Activated naive CD8-positive, alpha-beta T cell treated with anti-CD3 and anti-CD28 coated beads, Interleukin-2, amount 10 ng/mL, durations not matched to agents 7 days and 5 days (primary cell): ENCODE measurements at places on chromosomes 2 and 18.
A peak's percentile ranks its signal among the peaks of the same experiment; 100 is the strongest.

GRCh38 chr2:54572262-54572635 is 116.1 kb downstream of the SPTBN1 start:
- no peak for DNase-seq

GRCh38 chr2:174492963-174493431 is 6.2 kb upstream of the GPR155 start:
- DNase-seq: peak; percentile 64

GRCh38 chr2:212361174-212361756 is 177.3 kb downstream of the ERBB4 start:
- DNase-seq: no peak

- no peak for DNase-seq
Measured at GRCh38 chr2:236949089-236949905, 136.4 kb upstream of the COPS8 start.

DNA sequence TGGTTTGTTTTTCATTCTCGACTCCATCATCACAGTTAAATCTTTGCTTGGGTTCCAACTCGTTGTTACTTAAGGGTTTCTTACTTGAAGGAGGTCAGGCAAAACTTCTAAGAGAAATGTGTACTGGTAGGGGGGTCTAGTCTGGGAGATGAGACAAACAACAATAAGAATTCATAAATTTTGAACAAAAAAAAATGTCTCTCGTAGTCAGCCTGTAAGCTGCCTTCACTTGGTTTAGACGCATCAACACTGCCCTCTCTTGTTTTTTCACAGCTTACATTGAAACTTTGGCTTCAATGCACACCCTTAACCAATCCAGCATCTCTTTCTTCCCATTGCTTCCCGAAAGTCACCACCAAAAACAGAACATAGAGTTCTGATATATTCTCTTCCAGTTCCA is 576.4 kb upstream of the PIK3C3 start:
- no peak for DNase-seq

DNA sequence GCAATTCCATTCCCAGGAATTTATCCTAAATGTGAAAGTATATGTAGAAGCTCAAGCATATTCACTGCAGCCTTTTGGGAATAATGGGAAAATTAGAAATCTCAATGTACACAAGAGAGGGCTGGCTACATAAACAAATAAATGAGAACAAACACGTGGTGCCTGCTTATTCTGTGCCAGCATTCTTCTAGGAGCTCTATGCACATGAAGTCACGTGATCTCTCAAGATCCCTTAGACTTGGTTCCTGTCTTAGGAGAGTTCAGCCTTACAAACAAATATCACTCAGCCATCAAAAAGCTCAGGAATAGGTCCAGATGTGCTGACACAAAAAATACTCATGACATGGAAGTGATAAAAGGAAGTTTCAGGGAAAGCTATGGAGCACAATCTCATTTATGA is 92.9 kb upstream of the SP3 start:
- DNase-seq: no peak

DNA sequence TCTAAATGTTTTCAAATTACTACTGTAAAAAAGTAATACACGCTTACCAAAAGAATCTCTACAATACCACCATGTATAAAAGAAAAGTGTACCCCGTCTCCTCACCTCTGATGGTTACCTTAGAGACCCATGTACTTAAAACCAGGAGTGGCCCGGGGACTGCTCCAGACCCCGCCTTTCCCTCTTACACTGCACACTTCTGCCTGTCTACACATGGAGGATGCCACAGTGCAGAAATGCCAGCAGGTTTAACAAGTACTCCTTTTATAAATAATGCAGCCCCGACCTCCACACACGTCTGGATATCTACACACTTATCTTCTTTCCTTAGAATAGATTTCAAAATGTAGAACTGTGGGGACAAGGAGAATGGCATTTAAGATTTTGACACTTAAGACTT is 5.3 kb downstream of the HDAC4 start:
- DNase-seq: no peak

DNA sequence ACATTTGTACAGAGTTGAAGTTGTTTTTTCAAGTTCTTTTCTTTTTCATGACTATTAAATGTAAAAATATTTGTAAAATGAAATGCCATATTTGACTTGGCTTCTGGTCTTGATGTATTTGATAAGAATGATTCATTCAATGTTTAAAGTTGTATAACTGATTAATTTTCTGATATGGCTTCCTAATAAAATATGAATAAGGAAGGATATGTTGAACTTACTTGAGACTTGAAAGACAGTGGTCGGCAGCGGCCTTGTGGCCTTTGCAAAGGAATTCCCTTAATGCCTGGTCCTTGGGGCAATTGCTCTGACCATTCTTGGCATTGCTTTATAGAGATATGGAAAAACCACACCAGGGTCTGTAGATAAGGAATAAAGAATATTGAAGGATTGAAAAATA is 25.9 kb upstream of the TMEM87B start:
- DNase-seq: no peak

GRCh38 chr2:85826990-85827878 is 61.6 kb downstream of the ST3GAL5 start:
- DNase-seq: peak; percentile 89

GRCh38 chr2:45494275-45494977 is 116.6 kb downstream of the SRBD1 start:
- DNase-seq: no peak

DNA sequence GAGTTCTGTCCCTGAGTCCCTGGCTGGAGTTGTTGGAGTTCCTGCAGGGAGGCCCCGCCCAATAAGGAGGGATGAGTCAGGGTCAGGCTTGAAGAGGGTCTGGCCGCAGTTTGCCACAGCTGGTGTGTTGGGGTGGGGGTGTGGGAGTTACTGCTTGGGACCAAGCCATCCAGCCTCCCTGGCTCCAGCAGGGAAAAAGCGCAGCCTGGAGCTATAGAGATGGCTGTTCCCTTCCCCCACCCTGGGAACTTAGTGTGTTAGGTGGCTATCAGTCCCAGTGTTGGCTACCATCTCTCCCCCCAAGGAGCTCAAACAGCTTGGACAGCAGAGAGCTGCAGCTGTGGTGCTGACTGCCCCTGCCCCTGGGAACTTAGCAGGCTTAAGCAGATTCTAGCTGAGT is 13.2 kb upstream of the TANK start:
- no peak for DNase-seq
